H1 (cell line): ENCODE measurements at places on chromosomes 2 and 18. TPM values are rescaled to one million over a fixed set of nuclear protein-coding genes. Genes with fewer than 3 reads are reported as not detected.

DNA sequence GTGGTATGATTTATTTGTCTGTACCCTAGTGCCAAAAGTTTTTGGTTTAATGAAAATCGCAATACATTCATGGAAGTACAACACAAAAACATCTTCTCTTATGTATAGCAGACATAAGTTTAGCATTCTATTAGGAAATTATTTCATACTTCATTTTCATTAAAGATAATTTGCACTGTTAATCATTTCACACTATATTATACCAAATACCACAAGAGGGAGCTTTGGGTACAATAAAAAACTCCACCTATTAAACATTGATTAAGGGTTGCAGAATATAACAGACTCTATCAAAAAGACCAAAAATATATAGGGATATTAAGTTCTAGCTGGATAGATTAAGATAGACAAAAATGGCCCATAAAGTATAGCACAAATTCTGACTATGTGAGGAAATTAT, 79.0 kb downstream of the SLC66A3 start:
- no peaks in the 10 kb centered on the region for H3K36me3 ChIP-seq
- H3K4me1 ChIP-seq: no peaks in the 10 kb centered on the region
- H3K4me3 ChIP-seq: no peak overlapping the region
- no peak for DNase-seq
- no peak overlapping the region for H3K27ac ChIP-seq

DNA sequence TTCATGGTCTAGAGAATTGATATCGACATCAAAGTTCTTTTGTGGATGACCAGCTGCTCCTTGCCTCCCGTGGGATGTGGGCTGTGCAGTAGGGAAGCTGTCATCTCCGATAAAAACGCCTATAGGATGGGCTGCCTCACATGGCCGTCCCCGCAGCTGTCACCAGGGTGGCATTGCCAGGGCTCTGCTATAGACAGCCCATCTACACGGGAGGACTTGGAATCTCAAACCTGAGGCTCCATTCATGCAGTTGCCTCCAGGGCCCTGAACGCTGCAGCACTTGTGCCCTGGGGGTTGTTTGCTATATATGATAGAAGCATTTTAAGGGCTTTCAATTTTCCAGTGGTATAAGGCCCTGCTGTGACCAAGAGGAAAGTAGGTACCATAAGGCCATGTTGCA, 183.1 kb downstream of the MYCN start:
- DNase-seq: no peak
- no peaks in the 10 kb centered on the region for H3K27me3 ChIP-seq
- no peaks in the 10 kb centered on the region for H3K36me3 ChIP-seq
- H3K27ac ChIP-seq: no peak overlapping the region
- H3K4me3 ChIP-seq: no peak overlapping the region

DNA sequence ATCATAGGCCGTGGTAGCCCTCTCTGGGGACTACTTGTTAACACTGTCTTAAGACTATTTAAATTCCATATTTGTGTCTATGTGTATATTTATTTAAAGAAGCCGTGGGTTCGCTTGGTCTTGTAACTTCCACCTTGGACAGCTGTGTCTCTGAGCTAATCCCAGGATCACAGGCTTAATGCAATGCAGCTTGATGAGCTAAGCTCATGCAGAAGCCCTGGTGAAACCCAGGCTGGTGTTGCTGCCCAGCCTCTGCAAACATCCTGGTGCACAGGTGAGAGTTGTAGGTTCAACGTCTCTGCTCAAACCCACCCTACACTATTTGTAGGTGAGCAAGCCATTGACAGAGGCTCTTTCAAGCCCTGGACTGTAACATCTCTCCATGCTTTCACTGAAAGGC, 211.8 kb downstream of the FAM210A start:
- no peak overlapping the region for H3K4me3 ChIP-seq
- 0 out of 2 replicates have a peak, but pooled peaks cover 2% of the 10 kb centered on the region for H3K4me1 ChIP-seq
- H3K27me3 ChIP-seq: no peaks in the 10 kb centered on the region
- no peaks in the 10 kb centered on the region for H3K36me3 ChIP-seq

- no peaks in the 10 kb centered on the region for H3K27me3 ChIP-seq
- H3K4me3 ChIP-seq: no peak overlapping the region
- no peaks in the 10 kb centered on the region for H3K36me3 ChIP-seq
- no peak for DNase-seq
- no peaks in the 10 kb centered on the region for H3K4me1 ChIP-seq
Measured at GRCh38 chr2:106530866-106531265, 43.7 kb downstream of the CD8B2 start.

DNA sequence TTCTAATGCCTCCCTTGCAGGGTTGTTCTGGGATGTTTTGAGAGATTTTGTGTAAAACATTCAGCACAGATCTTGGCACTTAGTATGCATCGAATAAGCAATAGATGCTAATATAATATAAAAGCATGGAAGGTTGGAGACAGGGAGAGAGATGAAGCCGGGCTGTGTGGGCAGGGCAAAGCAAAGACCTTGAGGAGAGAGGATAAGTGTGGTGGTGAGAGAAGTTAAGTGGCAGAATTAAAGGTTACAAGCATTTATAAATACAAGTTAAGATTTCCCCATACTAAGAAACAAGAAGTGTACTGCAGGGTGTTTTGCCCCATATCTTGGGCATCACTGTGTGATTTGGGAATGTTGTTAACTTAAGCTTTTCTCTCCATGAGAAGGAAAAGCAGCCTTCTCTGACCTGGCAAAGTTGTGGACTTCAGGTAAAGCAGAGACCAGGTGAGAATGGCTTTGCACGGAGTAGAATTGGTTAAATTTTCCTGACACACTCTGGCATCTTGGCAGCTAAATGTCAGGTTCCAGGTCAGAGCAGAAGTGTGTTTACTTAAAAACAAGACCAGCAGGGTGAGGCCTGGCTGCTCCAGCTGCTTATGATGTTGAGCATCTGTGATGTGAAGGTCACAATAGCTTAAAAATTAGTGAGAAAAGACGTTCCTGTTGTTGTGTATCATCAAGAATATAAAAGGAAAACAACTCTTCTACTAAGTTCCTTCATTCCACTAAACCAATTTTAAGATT, 288.5 kb upstream of the HNMT start:
- H3K4me3 ChIP-seq: no peak overlapping the region
- no peak for DNase-seq
- H3K4me1 ChIP-seq: no peaks in the 10 kb centered on the region
- no peaks in the 10 kb centered on the region for H3K27me3 ChIP-seq
- no peak overlapping the region for H3K27ac ChIP-seq
- no peaks in the 10 kb centered on the region for H3K36me3 ChIP-seq

GRCh38 chr2:223954401-223954800, 2.9 kb upstream of the MRPL44 start:
- H3K36me3 ChIP-seq: peaks cover under 1% of the 10 kb centered on the region; the same call in 1 of the 2 replicates
- no peak overlapping the region for H3K27ac ChIP-seq
- H3K4me1 ChIP-seq: no peaks in the 10 kb centered on the region
- H3K4me3 ChIP-seq: no peak overlapping the region

GATA6 gene
- 0.09 and 0.25 TPM in 2 replicates for total RNA-seq

SLC4A3 gene
- total RNA-seq: 6.5 and 7.4 TPM in 2 replicates

CCDC88A gene
- total RNA-seq: 91.4 and 98.0 TPM in 2 replicates

ALPG gene
- 0.56 and 0.75 TPM in 2 replicates for total RNA-seq

DPP10 gene
- 5.4 and 7.2 TPM in 2 replicates for total RNA-seq
